ENCODE measurements at places on chromosomes 12 and 14.
A peak's percentile ranks its signal among the peaks of the same experiment; 100 is the strongest.

DNA sequence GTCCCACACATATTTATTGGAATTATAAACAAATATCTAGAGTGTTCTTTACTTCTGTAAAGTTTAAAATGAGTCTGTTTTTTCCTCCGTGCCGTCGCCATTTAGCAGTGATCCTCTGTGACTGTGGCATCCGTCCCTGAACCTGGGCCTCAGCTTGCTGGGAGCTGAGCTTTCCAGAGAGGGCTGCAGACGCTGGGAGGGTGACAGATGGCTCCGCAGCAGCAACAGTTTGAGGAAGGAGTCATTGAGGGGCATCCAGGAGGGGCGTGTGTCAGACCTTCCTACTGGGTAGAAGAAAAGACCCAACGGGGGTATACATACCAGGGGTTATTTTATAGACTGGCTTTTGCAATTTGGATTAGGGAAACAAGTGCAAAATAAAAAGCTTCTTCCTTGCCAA is 47.9 kb downstream of the NEUROD4 start:
- peak; percentile 88 for DNase-seq

DNA sequence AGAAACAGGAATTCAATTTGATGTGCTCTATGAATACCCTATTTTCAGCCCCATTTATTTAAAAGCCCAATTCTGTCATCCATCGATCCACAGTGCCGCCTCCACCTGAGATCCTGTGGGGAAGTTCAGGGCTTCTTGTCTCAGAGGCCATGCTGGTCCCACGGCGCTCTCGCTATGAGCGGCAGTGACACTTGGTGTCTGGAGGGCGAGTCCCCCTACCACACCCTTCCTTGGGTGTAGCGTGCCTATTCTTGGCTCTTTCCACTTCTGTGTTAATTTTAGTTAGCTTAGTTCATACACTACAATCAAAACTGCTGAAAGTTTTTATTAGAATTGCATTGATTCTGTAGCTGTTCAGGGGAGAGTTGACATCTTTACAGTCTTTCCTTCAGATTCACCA is 73.8 kb downstream of the DDX51 start:
- DNase-seq = no peak

DNA sequence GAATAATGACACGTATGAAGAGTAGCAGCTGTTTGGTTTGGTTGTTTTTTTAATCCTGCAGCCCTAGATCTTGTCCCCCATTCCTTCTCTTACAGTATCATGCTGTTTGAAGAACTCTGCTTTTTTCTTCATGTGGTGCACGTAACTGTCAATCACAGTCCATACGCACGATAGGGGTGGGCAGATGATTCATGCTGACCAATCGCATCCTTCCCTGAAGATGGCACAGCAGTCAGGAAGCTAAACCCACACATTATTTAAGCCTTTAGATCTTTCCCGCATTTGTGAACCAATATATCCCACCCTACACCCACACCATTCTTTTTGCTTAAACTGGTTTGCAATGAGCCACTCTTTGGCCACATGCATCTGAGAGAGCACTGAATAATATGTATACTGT is 158.9 kb upstream of the PLEKHA5 start:
- DNase-seq = no peak

DNA sequence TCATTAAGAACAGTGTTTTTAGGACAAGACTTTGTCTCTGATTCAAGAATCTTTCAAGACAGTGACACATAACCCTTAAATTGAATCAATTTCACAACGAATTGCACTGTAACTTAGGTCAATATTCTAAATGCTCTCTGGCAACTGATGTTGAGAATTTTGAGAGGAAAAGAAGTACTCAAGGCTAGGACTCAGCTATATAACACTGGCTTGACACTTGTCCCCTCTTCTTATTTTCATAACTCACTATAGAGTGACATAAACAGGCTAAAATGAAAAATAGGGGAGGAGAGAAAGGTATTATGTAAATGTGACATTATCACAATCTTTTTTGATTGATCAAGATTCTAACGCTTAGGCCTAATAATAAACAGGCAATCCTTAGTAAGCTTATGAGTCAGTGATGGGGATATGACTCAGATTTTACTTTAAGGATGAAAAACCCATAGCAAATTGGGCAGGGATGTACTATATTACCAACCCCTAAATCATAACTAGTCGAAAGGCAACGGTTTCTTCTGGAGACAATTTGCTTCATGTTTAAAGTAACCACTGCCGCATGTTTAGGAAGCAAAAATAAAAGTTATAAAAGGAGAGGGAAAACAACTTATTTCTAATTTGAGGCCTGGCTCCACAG is 10.9 kb downstream of the BTG1 start:
- DNase-seq = no peak

DNA sequence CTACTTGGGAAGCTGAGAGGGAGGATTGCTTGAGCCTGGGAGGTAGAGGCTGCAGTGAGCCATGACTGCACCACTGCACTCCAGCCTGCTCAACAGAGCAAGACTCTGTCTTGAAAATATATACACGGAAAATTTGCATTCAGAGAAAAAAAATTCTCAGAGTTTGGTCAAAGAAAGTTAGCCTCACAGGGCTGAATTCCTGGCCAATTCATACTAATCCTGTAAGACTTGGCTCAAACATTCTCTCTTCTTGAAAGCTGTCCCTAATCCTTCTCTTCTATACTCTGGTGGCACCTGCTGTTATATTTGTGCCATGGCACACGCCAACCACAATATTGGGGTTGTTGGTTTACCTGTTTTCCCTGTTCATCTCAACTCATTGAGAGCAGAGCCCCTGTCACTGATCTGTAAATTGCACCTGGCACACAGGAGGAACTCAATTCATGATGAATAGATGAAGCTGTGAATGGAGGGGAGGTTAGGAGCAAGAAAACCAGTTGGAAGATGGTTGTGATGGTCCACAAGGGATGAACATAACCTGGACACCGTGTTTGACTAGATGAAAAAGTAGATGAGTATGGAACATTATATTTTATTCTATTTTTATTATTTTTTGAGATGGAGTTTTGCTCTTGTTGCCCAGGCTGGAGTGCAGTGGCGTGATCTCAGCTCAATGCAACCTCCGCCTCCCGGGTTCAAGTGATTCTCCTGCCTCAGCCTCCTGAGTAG is 36.8 kb upstream of the SPTSSA start:
- peak; percentile 45 for DNase-seq

DNA sequence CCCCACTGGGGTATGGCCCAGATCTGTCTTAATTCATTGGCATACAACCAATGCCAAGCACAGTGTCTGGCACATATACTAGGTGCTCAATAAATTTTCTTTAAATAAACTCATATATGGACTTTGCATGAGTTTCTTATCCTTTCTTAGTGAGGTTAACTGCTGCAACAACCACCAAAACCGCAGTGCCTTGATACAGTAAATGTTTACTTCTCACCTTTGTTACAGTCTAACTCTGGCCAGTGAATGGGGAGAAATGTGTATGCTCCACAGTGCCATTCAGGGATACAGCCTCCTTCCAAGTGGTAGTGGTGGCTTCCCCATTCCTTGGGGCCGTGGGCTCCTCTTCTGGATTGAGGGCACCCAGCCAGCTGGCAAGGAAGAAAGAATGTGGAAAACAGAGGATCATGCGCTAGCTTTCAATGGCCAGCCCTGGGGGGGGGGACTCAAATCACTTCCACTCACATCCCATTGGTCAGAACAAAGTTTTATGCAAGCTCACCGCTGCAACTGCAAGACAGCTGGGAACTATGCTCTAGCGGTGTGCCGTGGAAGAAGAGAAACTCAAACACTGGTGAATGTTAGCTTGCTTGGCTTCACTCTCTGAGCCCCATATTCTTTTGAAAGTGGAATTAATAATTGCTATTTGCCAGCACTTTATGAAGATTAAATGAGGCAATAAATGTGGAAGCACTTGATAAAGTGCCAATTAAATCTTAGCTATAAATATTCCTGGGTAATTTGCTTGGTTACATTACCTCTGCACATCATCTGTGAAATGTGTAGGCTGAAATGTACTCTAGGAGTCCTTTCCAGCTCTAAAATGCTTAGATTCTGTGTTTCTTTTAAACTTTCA is 51.0 kb upstream of the SOCS2 start:
- DNase-seq = no peak

DNA sequence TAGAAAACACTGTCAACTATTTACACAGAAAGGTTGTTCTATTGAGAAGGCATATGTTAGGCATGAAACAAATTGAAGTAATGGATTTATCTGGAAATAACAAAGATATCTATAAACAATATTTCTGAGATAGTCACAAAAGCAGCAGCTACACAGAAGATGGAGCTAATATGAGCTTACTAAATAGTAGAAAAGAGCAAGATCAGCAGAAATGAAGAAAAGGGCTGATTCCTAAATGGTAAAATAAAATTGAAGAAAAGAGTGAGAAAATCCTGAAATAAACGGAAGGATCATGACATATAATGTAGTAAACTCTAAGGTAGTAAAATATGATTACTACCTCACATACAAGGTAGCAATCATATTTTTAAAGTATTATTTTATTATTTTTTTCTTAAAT is 1263.9 kb downstream of the FSCB start:
- no peak for DNase-seq

GRCh38 chr12:51210690-51211395 is 7.0 kb downstream of the POU6F1 start:
- DNase-seq = no peak

DNA sequence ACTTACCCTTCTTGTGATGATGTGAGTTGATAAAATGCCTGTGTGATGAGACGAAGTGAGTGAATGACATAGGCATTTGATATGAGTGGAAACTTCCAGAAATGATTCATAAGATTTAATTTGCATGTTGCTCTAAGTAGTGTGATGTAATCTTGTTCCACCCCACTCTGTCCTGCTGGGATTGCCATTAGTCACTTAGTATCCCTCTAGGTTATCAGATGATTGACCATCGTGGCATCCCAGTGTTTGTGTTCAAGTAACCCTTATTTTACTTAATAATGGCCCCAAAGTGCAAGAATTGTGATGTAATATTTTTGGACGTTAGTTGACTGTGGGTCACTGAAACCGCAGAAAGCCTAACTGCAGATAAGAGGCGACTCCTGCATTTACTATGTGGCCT is 214.4 kb upstream of the DIO2 start:
- DNase-seq = no peak

- no peak for DNase-seq
Observed at GRCh38 chr12:34604631-34605509, 582.6 kb downstream of the ALG10 start.

DNA sequence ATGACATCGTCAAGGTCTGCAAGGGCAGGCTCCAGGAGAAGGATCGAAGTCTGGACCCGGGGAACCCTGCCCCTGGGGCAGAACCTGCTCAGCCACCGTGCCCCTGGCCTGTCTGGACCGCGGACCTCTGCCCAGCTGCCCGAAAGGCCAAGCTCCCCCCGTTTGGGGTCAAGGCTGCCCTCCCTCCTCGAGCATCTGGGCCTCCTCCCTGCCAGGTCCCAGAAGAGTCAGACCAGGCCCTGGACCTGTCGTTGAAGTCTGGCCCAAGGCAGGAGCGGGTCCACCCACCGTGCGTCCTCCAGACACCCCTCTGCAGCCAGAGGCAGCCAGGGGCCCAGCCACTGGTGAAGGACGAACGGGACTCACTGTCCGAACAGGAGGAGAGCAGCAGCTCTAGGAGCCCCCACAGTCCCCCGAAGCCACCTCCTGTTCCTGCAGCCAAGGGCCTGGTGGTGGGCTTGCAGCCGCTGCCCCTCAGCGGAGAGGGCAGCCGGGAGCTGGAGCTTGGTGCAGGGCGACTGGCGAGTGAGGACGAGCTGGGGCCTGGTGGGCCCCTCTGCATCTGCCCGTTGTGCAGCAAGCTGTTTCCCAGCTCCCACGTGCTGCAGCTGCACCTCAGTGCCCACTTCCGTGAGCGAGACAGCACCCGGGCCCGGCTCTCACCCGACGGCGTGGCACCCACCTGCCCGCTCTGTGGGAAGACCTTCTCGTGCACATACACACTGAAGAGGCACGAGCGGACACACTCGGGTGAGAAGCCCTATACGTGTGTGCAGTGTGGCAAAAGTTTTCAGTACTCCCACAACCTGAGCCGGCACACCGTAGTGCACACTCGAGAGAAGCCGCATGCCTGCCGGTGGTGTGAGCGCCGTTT is 856 bp downstream of the ZBTB42 start:
- no peak for DNase-seq

GRCh38 chr12:108129017-108129812 is at the start of gene WSCD2:
Gene WSCD2, plus strand, starts transcription at chr12:108129288. Its CDS starts 66,545 bp downstream, at chr12:108195833.
- DNase-seq = peak; percentile 87

DNA sequence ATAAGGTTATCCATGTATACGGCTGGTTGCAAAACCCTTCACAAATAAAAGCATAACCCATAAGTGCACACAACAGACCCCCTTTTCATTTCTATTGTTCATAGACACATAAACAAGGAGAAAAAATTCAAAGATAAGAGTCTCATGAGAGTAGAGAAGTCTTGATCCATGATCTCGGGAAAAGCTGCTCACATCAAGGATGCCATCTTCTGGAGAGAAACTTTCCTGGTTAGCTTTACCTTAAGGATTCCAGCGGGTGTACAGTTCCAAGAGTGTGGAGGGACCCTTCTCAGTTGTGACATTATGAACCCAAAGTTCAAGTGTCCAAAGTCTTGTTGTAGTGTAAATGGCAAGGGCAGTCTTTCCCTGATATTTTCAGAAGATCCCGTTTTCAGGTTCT is 144.5 kb downstream of the LLPH start:
- no peak for DNase-seq

DNA sequence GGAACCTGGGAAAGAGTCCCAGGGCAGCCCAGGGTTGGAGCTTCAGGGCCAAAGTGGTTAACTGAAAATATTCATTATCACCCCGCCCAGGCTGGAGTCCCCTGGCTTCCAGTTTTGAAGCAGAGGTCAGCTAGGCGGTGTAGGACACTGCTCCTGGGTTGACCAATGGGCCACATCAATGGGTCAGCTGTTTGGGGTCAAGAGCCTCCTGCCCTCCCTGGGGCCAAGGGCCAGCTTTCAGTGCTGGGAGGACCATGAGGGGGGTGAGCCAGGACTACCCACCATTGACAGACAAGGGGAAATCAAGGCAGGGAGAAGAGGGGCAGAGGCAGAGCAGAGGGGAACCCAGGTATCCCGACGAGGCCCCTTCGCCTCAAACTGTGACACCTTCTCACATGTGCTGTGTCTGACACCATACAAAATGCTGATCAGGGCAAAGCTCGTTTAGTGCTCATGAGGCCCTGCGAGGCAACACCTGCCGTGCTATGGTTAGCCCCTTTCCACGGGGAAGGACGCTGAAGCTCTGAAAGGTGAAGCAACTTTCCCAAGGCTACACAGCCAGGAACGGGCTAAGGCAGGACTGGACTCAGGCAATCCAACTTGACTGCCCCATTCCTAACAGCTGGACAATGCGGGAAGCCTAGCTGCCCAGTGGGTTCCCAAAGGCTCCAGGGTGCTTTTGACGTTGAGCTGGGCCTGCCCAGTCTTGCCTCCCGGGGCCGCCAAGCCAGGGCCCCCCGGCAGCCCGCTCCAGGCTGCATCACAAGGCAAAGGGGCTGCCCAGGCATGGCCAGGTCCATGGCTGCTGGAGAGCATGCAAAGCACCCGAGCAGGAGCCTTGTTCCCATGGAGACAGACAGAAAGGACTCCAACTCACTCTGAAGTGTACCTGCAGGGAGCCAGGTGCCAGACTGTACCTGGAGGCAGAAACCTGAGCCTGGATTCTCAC is 2.0 kb downstream of the SYNE3 start:
- no peak for DNase-seq

DNA sequence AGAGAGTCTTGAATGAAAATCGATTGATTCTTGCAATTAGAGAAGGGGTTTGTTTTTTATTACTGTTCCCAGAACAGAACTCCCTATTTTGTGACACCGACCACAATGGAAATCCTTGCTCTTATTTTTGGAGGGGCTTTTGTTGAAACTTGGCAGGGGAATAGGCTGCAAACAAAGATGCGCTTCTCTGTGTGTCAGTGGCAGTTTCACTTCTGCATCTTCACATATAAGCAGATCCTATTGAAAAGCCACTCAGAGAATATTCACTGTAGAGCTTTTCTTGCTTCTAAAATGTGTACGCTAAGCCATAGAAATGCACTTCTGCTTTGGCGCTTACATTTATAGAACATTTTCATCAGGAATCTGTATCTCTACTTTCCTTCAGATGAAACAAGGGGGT is 1822.4 kb upstream of the SEL1L start:
- DNase-seq = no peak
